DMS79 (cell line): ENCODE measurements at places on chromosomes 7 and 10.
A peak's percentile ranks its signal among the peaks of the same experiment; 100 is the strongest.

DNA sequence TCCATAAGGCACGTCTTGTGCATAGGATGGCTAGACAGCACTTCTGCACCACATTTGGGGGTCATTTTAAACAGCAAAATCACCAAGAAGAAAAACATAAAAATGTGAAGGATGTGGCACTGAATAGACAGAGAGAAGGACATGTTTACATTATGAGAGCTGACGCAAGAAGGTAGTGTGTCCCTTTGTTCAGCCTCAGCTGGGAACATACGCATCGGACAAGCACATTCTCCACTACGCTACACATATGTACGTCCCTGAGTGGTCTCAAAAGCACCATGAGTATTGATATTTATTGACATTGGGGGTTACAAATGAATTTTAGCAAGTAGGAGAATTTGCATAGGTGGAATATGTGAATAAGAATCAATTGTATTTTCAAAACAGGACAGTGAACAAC lies 20.2 kb downstream of the DDC start:
- DNase-seq = no peak

GRCh38 chr10:100621360-100622205 lies 85.8 kb downstream of the HIF1AN start:
- no peak for DNase-seq

DNA sequence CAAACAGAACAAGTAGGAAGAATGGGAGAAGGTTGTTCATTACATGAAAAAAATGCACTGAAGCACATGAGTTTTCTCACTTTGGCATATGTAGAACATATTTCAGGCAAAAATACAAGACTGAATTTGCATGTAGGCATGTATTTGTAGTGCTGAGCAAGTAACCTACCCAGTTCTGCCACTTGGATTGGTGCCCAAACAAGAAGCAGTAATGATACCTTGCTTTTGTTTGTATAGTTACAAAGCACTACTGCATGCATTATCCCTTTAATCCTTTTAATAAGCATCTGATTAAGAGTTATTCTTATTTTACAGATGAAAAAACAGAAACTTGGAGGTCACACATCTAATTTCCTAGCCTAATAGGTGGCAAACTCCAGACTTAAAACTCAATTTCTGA lies 23.1 kb upstream of the CTTNBP2 start:
- peak; percentile 43 for DNase-seq

GRCh38 chr10:86295791-86296190 lies 70.8 kb downstream of the GRID1 start:
- no peak for DNase-seq

GRCh38 chr7:108124820-108125219 lies 5.3 kb downstream of the LAMB4 start:
- DNase-seq = no peak

- DNase-seq = no peak
Measured at GRCh38 chr7:7272294-7272693, 90.0 kb downstream of the C1GALT1 start.

DNA sequence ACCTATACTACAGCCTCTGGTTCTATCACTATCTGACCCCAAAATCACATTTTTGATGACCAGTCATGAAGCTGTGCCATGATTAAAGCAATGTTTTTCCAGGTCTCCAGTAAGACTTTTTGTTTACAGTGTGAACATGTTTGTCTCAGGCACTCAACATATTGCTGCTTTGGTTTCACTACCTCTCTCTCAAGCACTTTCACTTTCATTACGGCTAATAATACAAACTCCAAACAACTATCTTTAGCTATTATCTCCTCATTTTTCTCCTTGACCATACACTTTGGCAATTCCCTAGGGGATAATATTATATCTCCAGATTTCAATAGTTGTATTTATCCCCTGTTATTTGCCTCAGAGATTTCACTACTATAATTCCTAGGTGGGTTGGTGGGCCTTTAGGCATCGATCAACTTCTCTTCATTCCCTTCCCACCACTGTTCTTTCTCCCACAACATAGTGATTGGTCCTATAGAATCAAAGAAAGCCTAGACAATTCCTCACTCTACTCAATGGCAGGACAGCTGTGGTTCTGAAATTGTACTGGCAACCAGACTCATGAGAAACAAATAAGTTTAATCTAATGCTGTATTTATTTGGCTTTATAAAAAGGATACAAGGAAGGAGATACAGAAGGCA lies 261.4 kb upstream of the ZWINT start:
- no peak for DNase-seq

DNA sequence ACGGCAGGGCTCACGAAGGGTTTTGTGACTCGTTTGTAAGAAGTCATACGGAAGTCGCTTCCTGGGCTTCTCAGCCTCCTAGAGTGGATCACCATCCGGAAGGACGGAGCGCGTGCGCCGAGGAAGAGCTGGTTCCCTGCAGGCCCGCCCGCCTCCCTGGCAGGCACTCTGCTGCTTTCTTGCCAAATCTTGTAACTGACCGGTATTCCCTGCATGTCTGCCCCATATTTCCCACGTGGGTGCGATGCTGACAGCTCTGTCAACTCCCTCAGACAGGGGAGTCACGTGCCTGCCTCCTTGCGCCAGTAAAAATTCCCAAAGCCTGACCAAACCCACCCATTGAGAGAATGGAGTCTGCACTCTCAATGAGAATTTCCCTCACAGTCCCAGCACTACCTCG lies 12.7 kb downstream of the SHH start:
- no peak for DNase-seq
